Endothelial cell (in vitro differentiated cells): ENCODE measurements at places on chromosomes 12 and 14.

GRCh38 chr12:87238466-87238865, 790.7 kb downstream of the C12orf50 start:
- no peak for DNase-seq

- no peak for DNase-seq
Observed at GRCh38 chr14:64953661-64954060, 11.1 kb upstream of the GPX2 start.

DNA sequence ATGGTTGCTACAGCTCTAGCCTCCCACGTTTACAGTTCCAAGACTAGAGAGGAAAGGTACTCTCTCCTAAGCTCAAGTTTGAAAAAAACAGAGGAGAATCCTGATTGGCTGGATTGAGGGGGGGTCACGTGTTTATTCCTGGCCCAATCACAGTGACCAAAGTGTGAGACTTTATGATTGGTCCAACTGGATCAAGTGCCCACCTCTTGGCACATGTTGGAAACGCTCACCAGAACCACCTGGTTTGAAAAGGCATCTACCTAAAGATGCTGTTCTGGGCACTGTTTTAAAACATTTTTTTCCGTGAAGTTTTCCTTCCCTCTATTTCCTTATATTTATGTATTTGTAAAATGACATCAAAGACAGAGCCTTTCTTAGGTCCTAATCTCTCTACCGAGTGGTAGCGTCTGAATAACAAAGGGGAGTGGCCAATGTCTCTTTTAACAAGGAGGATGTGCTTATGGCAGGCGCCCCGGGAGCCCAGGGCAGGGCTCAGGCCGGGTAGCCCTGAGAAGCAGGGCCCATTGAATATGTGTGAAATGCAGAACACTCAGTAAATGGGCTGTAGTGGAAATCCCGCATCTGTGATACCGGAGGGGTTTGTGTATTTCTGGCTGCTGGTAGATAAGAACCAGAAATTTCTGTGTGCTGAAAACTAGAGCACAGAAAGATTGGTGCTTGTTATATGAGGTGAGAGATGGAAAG, 146.2 kb downstream of the ATP23 start:
- no peak for DNase-seq

GRCh38 chr14:82725213-82725612, 1191.6 kb upstream of the SEL1L start:
- no peak for DNase-seq

GRCh38 chr14:36940476-36940875, 231.9 kb downstream of the SLC25A21 start:
- DNase-seq: no peak

GRCh38 chr12:2256915-2257314, 204.1 kb downstream of the CACNA1C start:
- DNase-seq: no peak

DNA sequence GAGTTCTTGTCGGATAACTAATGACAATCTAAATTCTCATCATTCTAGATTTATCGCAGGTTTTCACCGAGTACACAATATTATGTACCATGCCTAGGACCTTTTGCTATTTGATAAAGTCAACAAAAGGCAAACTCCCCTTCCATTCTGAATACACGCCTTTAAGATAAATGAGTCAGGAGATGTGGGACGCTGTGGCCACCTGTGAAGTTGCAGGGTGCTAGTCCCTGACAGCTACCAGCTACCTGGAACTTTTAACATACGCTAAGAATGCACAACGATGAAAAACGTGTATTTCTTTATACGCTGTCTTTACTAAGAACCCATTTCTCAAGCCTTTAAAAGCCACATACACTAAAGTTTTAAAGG, 678 bp downstream of the MDM1 start:
- no peak for DNase-seq

GRCh38 chr14:86357876-86358275, 827.9 kb downstream of the FLRT2 start:
- no peak for DNase-seq

DNA sequence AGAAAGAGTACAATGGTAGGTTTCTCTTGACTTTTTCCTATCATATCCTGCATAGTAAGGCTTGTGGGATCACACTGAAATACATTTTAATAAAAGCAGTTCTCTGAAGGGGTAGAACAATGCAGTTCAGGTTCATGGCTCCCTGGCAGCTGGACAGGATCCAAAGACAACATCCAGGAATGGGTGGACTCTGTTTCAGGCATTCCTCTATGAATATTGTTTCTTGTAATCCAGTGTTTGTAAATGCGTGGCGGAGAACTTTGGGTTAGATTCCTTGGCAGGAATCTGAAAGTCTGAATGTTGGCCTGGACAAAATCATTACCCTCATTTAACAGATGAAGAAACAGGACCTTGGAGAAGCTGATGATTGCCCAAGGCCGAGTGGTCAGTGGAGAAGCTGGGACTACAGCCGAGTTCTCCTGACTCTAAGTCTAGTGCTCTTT, 43.5 kb downstream of the SYNE2 start:
- DNase-seq: no peak

GRCh38 chr12:111699-112493, 45.3 kb downstream of the IQSEC3 start:
- DNase-seq: no peak

GRCh38 chr14:63650256-63650952, 8.7 kb upstream of the WDR89 start:
- no peak for DNase-seq
